ENCODE measurements at places on chromosomes 3 and 15.
A peak's percentile ranks its signal among the peaks of the same experiment; 100 is the strongest.

DNA sequence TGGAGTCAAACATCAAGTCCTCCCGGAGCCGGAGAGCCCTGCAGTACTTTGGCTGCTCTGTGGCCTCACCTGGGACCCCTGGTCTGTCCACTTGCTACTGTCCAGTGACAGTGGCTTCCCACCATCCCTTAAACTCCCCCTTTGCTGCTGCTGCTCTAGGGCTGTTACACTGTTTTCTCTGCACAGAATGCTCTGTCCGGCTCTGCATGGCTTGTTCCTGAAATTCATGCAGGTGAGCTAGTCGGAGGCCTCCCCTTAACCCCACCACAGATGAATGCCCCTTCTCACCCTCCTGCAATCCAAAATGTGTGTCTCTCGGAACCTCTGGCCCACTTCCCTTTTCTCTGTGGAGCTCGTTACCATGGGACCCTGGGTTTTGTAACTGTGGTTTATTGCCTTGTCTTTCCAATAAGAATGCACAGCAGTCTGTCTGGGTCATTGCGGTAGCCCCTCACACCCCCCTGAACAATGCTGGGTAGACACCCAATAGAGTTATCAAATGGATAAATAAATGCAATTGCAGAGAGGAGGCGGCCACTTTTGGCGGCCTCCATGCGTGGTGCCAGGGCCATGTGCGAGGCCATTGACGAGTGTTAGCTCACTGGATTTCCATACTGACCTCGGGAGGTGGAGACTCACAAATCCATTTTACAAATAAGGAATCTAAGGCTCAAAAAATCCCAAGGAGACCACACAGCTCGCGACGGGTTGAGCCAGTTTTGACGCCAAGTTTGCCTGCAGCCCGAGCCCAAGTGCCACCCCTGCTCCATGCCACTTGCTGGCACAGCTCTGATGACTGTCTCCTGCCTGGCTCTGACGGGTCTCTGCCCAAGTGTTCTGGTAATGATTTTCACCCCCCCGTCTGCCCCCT, 48.5 kb downstream of the RGMA start:
- DNase-seq, result no peak

DNA sequence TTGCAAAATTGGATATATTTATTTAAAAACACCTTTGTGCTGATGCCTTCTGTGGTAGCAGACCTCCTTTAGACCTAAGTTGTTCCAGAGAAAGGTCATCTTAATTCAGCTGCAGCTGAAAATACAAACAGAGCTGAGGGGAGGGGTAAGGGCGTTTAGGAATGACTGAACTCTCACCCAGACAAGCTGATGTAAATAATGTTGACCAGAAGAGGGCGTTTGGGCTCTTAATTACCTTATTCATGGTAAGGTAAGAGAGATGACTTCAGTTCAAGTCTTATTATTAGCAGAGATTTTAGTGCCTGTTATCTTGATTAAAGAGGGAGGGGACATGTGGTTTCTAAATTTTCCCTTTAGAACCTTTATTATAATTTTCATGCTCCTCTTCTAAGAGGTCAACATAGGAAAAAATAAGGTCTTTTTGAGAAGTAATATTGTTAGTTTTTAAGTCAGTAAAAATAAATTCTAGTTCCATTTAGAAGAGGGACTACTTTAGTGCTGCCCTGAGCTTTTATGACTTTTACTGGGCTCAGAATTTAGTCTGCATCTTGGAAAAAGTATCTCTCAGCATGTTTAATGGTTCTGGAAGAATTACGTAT, 46.3 kb downstream of the GPR171 start:
- DNase-seq, result no peak

GRCh38 chr15:42736178-42736792, 643 bp downstream of the CDAN1 start:
- DNase-seq, result peak; percentile 57

- peak; percentile 67 for DNase-seq
These were observed at the start of gene PLCL2 for GRCh38 chr3:16884748-16885592. Gene PLCL2, plus strand, starts transcription at chr3:16884955. Its CDS starts 85 bp downstream, at chr3:16885040.

DNA sequence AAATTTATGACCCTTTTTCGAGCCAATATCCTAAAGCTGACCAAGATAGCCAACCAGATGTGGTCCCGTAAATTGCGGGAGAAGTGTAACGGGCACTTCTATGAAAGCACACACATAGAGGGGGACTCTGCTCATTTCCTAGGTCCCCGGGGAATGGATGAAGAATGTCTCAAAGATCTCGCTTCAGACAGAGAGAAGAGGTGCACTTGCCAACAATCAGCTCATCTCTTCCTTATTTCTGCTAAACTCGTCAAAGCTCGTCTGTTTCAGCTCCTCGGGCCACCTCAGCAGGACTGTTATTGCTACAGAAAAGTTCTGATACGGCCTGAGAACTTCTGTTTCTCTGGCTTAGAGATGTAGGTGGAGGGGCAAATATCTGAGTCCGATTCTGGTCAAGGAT, 71.8 kb downstream of the TM2D3 start:
- DNase-seq, result no peak

GRCh38 chr15:36024031-36024688, 478.2 kb upstream of the DPH6 start:
- DNase-seq, result no peak

DNA sequence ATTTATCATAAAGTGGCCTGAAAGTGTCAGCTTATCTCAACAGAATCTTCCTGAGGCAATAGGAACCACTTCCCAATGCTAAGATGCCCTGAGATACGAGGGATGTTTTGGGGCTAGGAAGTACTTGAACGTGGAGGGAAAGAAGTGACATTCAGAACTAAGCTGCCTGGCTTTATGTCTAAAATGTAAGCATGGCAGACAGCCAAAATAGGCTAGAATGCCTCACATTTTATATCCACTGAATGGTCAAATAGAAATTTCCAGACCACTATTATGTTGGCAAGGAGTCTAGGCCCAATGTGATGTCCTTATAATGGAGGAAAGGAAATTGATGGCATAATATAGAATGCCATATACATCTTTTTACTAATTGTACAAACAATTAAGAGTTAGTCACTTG, 154.9 kb downstream of the PEX5L start:
- no peak for DNase-seq

DNA sequence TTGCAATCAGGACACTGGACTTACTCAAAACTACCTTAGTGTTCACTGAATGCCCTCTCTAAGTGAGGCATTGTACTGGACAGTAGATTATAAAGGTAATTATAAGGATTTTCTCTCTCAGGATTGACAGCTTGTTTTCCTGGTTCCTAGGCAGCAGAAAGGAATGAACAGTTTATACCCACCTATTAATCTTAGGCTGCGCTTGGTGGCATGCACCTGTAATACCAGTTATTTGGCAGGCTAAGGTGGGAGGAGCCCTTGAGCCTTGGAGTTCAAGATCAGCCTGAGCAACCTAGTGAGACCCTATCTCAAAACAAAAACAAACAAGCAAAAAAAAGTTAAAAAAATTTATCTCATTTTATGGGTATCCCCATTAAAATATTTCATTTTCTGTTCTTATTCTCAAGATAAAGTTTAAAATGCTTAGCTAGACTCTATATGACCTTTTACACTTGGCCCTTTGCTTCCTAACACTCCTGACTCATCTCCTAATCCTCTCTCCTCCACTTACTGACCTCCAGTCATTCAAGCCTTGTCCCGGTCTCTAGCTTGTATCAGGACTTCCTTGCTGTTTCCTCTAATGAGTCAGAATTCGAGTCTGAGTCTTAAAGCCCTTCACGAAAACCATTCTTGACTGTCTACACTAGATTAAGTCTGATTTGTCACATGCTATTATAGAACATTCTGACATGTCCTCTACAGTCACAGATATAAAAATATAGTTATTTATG, 348.6 kb downstream of the NLGN1 start:
- no peak for DNase-seq

DNA sequence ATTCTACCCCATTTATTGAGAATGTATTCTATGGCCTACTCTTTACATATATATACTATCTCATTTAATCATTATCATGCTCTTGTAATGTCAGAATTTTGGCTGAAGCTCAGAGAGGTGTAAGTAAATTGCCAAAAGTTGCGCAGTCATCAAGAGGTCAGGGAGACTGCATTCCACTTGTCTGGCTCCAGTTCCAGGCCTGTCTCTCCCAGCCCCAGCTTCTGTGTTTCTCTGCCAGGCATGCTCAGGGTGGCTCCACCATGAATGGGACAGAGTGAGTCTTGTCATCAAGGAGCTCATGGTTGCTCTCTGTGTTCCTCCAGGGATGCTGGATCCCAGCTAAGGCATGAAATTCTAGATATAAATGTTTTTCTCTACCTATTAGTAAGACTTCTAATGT, 635.1 kb upstream of the MDFIC2 start:
- DNase-seq, result no peak

GRCh38 chr15:91468871-91469580, 369.0 kb downstream of the SV2B start:
- DNase-seq, result no peak

Measured in femur (tissue), 1 donor.